Epithelial cell of prostate (primary cell): ENCODE measurements at places on chromosomes 1 and 21.

DNA sequence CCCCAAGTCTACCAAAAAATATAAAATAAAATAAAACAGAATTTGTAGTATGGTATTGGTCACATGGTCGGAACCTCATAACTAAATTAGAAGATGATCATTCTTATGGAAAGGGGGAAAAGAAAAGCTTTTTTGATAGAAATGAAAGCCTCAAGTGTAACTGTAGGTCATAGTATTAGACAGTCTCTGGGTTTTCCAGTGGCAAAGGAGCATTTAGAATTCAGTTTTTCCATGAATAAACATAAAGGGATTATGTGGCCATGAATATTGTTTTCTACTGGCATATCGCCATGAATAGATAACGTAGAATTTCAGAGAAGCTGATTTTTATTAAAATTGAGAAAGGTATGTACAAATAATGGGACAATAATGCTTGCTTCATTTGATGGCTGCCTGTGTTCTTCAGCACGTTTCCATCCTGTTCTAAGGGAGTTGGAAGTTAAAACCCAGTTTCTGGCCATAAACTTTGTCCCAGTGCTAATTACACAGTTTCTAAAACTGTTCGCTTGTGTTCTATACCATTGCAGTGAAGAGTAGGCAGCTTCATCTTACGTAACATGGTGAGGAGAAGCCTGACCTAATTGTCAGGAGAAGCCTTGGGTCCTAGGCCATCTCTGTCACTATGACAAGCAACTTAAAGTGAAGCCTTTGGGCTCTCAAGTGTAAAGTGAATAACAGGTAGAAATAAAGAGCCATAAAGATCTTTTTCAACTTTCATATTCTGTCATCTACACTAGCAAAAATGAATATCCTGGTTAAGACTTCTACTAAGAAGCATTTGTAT, 70.5 kb upstream of the PGD start:
- no peak for DNase-seq

DNA sequence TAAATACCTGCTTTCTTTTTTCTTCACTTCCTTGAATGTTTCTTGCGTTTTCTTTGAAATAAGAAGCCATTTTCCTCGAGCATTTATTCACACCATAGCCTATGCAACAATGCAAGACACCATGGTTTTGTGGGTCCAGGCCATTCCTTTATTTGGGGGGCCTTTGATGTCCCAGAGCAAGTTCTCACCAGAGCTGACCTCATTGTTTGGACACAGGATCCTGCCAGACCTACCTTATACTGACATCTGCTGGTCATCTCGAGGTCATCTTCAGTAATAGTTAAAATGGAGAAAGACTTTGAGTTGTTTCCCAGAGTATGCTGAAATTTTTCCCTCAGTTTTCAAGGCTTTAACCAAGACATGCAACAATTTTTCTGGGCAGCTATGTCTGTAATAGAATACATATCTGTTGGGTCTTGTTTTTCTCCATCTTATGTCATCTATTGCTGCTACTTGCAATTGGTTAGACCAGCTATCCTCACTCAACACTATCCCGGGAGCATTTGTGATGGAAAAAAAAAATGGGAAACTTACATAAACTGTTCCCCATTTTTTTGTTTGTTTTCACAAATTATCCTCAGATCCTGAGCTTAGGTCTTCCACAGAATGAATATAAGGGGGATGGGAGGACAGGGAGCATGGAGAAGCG, 34.0 kb upstream of the BACE2 start:
- no peak for DNase-seq

GRCh38 chr1:246592695-246593094, 26.4 kb downstream of the CNST start:
- no peak for DNase-seq

DNA sequence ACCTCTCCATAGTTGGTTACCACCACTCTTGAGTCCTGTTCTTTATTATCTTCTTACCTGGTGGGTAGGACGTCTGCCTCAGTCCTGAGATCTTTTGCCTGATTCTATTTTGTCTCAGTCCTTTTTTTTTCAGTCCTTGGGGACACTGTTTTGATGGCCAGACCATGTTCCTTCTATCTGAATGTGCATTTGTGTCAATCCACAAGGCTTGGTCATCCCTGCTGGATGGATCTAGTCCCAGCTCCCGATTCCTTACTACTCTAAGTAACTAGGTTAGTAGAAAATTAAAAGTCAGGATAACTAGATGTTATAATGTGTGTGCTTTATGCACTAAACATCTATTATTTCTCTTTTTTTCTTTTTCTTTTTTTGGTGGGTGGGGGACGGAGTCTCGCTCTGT, 28.1 kb upstream of the AK4 start:
- DNase-seq, result no peak

- no peak for DNase-seq
Measured at GRCh38 chr1:244083383-244083943, 32.4 kb downstream of the ZBTB18 start.

DNA sequence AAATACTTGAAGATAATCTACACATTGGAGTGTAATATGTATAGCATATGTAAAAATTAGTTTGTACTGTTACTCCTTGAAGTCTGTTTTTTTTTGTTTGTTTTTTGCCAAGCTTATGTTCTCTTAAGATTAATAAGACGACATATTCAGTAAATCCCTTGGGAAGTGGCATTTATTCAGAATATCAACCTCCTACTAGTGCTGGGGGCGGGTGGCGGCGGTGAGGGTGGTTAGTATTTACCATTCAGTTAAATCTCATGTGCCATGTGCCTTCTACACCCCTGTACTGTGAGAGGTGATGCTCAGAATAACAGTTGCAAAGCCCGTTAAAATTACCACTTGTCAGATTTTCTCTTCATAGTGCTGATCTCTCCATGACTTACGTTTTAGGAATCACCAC, 3.0 kb downstream of the BACH1 start:
- DNase-seq, result no peak

GRCh38 chr21:42531771-42532170, 18.1 kb downstream of the SLC37A1 start:
- no peak for DNase-seq

- no peak for DNase-seq
Measured at GRCh38 chr1:248688527-248689298, 13.9 kb downstream of the OR14I1 start.

- DNase-seq, result no peak
Measured at GRCh38 chr1:160997323-160998038, 23.5 kb downstream of the F11R start.

DNA sequence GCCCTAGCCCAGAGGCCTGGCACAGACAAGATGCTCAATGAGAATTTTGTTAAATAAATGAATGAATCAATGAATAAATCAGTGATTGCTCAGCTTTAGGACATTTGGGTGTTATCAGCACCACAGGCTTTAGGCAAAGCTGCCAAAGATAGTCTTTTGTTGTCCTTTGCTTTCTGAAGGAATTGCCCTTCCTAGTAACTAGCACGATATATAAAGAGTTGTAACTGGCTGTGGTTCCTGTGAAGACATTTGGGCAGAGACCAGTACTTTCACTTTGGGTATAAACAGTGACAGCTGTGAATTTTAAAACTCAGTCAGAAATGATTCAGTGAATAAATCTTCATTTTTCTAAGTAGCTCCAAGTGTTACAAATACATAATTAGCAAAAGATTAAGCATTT, 13.3 kb downstream of the RNU5D-1 start:
- DNase-seq, result no peak

DNA sequence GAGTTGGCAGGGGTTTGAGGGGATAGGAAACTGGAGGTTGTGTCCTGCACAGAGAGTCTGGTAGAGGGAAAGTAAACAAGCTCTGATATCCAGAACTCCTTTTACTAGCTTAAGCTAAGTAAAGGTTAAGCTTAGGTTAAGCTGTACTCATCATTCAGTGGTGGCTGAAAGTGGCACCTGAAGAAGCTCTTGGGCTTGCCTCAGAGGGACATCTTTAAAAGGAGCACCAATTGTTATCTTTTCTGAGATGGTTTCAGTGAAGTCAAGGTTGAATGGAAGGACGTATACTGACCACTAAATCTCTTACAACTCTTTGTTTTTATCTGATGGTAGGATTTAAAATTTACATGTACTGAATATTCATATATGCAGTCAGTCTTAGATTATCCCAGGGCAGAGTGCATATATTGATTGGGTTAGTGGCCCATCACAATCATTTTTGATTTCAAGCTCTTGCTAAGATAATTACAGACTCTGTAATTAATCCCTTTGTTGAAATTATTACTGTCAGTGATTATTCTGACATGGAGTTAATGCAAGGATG, 43.3 kb downstream of the S1PR1 start:
- no peak for DNase-seq

DNA sequence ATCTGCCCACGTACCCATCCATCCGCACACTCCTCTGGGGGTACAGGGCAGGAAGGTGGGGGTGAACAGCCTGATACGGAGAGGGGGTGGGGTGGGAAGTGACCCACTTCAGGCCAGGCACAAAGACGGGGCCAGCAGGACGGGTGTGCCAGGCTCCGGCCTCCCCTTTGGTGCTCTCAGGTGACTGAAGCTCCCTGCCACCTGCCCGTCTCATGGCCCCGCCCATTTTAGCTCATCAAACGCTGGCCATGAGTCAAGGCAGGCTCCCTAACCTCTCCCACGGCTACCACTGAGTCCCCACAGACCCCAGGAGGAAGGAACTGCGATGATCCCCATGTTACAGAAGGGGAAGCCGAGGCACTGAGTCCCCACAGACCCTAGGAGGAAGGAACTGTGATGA, 109.6 kb downstream of the CRYAA start:
- DNase-seq, result no peak

DNA sequence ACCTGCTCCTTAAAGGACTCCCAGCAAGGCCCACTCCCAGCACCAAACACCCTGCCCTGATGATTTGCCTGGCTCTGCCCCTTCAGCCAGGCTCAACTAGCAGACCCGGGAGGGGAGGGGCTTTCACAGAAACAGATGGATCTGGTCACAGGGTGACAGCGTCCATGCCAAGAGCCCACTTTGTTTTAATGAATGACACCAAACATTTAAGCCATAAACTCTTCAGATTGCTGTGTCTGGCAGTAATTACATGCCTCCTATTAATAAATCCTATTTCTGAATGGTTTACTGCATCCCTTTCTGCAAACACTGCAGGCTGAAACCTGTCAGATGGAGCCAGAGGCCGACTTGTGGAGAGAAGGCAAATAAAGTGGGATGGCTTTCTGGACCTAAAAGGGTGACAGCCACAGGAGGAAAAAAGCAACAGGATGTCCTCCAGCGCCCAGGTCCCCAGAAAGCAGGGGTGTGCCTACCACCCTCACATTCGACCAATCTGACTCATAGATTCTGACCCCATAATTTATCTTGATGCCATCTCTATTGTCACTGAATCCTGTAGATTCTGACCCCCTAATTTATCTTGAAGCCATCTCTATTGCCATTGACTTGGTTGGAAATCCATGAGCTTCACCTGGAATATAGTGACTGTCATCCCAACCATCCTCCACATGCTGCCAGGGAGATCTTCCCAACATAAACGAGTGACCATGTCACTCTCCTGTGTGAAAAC, 200.9 kb downstream of the PLPP3 start:
- no peak for DNase-seq

GRCh38 chr1:29361686-29362085, 125.4 kb downstream of the PTPRU start:
- no peak for DNase-seq

DNA sequence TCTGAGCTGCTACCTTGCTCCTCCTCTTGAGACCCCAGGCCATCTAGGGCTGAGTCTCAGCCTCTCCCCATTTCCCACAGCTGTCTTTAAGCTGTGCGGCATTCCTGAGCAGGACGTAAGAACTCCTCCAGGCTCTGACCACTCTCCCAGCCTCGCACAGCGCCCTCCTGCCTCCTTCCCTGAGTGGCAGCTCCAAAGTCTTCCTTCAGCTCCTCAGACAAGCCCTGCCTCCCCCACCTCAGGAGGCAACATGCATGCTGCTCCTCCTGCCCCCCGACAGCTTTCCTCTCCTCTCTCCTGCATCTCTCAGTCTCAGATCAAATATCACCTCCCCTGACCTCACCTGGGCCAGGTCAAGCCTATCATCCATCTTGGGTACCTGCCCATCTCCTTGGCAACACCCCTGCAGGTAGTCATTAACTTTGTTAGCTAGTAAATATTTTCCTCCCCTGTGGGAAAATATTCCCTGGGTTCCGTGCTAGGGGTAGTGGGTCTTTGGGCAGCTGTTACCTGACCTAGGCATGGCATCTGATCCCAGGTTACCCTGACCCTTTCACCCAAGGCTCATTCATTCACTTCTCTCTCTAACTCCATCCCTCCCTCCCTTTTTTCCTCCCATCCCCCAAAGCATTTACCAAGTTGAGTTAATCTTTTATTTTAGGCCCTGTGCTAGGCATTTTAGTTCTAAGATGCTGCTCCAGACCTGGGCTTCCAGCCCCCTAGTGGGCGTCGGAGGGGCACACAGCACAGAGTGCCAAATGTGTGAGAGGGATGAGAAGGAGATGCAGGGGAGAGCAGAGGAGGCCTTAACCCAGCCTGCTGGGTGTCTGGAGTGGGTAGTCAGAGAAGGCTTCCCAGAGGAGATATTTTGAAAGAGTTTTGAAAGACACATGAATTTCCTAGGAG, 419.9 kb downstream of the PTPRU start:
- no peak for DNase-seq

- DNase-seq, result peak; percentile 24
Measured at GRCh38 chr1:160681066-160681890, 30.3 kb downstream of the CD48 start.

DNA sequence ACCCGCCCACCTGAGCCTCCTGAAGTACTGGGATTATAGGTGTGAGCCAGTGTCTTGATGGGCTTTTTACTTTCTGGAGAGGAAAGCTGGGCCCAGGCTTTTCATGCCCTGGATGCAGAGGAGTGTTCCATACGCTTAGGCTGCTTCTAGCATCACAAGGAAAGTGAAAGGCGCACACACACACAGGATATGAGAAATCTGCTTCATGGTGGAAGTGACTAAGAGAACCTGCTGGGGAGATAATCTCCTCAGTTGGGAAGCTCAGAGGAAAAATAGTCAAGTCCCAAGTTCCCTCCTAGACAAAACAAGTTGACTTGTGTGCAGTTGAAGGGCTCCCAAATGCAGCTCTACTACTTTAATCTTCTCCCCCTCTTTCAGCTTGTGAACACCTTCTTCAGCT, 2.2 kb downstream of the NUDC start:
- no peak for DNase-seq

- DNase-seq, result no peak
Measured at GRCh38 chr1:108512239-108513043, 47.5 kb upstream of the EEIG2 start.

DNA sequence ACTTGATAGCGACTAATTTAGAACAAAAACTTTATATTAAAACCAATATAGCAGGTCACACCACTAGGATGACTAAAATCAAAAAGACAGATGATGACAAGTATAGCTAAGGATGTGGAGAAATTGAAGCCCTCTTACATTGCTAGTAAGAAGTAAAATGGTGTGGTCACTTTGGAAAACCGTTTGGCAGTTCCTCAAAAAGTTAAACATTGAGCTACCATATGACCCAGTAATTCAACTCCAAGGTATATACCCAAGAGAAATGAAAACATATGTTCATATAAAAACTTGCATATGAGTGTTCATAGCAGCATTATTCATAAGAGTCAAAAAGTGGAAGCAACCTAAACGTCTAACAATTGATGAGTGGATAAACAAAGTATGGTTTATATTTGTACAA, 13.0 kb upstream of the SERINC2 start:
- no peak for DNase-seq
